ENCODE measurements at places on chromosomes 12 and 14.

GRCh38 chr12:6725350-6725749, 1.5 kb downstream of the COPS7A start:
- DNase-seq, result no peak

DNA sequence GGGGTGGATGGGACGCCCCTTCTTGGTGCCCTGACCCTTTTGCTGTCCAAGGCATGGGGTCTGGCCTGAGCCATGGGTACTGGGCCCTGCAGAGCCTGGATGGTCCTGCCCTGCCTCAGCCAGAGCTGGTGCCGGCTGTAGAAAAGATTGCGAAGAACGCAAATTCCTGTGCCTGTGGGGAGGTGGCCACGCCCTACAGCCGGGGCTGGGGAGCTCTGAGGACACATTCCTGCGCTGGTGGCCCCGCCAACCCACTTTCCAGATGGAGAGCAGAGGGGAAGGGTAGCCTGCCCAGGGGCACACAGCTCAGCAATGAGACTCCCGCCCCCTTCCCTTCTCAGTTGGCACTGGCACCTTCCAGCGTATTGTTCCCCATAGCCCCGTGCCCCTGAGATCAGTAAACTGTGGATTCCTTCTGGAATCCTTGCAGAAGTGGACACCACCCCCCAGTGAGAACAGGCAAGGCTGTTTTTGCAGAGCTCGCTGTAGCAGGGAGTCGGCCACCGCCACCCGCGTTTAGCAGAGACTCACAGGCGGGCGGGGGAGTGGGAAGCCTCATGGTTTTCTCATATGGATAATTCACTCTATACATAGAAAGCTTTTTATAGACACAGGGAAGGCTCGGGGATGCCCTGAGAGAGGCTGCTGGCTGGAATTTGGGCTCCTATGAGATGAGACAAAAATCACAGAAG, 8.6 kb downstream of the INF2 start:
- no peak for DNase-seq

DNA sequence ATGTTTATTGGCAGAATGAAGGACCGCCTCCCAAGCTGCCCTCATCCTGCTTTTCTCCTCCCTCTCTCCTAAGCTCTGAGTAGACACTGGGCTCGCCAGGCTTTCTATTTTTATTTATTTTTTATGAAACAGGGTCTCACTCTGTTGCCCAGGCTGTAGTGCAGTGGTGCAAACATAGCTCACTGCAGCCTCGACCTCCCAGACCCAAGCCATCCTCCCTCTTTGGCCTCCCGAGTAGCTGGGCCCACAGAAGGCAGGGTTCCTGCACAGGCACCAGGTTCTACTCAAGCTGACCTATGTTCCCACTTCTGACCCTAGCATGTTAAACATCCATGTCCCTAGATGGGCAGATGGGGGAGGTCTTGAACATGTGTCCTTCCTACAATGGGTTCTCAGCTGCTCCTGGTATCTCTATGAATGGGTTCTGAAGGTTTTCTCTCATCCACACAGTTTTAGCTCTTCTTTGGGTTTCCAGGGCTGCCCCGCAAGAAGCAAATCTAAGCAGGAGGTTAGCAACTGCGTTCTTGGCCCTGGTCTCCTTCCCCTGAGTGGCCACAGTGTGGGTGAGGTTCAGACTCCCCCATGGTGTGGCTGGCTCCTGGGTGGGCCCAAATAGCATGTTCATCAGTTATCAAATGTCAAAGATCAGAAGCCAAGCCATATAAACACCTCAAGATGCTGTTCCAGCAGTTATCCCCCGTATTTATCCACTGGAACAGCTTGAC, 167.3 kb downstream of the ZFP36L1 start:
- DNase-seq, result no peak

GRCh38 chr14:106879241-106879640, 1352.9 kb downstream of the TMEM121 start:
- no peak for DNase-seq

DNA sequence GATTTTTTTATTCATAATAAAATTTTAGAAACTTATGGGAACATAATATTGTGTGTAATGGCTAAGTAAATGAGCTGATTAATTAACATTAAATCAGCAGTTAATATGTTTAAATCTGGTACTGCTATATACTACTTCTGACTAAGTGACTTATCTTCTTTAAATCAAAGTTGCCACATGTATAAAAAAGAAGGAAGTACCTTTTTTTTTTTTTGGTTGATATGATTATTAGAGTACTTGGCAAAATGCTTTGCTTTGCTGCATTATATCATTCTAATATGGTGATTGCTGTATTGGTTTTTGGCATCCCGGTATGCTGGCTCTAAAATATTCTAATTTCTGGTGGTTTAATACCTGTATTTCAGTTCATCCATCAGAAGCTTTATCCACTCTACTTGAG, 319.1 kb upstream of the RGS6 start:
- DNase-seq, result no peak

DNA sequence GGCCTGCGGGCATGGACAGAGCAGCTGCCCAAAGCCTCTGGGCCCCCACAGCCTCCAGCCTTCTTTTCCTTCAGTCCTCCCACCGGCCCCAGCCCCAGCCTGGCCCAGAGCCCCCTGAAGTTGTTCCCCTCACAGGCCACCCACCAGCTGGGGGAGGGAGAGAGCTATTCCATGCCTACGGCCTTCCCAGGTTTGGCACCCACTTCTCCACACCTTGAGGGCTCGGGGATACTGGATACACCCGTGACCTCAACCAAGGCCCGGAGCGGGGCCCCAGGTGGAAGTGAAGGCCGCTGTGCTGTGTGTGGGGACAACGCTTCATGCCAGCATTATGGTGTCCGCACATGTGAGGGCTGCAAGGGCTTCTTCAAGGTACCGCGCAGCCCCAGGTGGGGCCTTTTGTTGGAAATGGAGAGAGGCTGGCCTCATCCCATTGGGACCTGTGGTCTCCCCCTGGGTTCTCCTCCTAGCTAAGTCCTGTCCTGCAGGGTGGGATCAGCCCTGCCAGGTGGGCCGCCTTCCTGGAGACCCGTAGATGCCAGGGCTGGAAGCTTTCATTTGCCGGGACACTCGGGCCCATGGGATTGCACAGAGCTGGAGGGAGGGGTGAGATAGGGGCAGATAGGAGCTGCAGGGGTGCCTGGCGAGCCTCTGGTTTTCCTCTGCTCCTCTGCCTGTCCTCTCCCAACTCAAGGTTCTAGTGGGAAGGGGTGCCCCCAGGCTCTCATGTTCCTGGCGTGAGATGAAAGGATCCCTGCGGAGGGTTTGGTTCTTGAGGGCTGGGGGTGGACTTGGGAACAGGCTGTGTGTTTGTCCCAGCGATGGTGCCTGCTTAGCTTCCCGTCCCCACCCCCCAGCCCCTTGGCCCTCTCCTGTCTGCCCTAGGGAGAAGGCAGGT, 3.8 kb downstream of the NR4A1 start:
- DNase-seq, result no peak

DNA sequence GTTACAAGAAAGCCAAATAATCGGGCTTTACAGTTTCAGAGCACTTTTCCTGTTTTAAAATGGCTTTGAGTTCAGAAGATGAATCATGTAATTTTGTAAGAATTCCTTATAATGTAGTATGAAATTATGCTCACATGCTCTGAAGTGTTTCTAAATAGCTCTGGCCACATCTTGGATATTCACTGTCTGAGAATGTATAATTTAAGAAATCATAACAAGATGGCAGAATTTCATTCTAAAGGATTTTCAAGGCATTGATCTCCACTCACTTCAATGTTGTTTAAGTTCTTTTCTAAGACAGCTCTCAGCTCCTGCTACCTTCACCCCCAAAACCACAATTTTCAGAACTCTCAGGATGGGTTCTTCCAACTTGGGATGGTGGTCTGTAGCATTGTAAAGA, 180.1 kb downstream of the DACT1 start:
- no peak for DNase-seq

DNA sequence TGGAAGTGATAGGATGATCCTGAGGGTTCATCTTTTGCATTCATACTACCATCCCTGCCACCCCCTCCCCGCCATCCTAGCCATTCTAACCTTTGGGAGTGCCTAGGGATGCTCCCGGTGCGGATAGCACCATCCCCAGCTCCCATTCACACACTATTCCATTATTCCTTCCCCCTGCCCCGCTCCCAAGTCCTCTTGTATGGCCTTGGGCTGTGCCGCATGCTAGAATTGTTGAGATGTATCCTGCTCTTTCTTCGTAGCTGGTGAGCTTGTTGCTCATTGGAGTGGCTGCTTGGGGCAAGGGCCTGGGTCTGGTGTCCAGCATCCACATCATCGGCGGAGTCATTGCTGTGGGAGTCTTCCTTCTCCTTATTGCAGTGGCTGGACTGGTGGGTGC, 644 bp downstream of the TSPAN31 start:
- DNase-seq, result no peak

DNA sequence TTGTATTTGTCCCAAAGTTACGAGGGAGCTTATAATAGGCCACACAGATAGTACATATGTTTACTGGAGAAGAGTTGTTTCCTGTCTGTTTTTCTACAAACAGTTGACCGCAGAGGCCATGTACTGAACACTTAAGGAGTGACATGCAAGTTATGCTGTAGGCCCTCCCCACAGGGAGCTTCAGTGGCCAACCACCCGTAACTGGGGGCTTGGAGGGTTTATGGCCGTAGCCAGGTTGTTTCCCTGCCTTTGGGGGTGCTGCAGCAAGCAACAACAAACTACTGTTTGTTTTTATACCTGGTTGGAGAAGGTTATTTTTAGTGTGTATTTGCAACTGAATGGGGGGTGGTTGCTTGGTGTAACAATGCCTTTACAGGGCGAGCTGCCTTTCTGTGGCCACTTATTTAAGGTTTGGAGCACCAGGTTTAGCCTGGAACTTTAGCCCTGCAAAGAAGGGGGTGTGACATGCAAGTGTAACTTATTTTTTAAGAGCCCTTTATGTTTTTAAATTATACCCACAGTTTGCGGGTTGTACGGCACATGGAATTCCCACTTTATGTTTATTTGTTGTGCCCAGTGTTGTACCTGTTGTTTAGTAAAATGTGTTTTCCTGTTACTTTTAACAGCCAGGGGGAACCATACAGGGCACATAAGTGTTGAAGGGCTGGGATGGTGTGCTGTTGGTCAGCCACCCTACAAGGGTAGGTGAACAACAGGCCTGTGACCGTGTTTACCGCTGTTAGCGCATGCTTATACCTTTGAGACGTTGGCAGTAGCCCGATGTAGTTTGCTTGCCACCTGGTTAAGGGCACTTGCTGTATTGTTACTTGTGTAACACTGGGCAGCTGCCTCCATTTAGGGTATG, 29.9 kb upstream of the G2E3 start:
- no peak for DNase-seq

DNA sequence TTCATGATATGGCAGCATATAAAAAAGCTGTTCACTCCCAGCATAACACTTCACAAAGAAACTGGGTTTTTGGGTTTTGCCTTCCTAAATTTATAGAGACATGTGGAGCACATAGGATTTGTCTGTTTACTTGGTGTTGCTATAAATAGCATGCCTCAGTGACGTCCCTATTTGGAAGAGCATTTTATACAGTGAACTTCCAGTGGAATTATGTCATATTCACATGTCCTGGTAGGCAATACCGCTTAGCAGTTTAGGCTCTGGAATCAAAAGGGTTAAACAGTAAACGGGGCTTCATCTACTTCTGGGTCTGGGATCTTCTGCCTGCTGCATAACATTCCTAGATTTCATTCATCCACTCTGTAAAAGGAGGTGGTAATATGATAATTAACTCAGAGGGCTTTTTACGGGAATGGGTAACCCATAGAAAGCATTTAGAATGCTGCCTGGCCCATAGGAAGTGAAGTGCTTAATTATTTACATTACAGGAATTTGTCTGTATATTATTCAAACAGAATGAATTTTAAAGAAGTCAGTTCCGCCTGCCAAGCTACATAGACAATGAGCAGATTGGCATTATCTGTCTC, 396.1 kb downstream of the TMTC2 start:
- peak; percentile 27 for DNase-seq

DNA sequence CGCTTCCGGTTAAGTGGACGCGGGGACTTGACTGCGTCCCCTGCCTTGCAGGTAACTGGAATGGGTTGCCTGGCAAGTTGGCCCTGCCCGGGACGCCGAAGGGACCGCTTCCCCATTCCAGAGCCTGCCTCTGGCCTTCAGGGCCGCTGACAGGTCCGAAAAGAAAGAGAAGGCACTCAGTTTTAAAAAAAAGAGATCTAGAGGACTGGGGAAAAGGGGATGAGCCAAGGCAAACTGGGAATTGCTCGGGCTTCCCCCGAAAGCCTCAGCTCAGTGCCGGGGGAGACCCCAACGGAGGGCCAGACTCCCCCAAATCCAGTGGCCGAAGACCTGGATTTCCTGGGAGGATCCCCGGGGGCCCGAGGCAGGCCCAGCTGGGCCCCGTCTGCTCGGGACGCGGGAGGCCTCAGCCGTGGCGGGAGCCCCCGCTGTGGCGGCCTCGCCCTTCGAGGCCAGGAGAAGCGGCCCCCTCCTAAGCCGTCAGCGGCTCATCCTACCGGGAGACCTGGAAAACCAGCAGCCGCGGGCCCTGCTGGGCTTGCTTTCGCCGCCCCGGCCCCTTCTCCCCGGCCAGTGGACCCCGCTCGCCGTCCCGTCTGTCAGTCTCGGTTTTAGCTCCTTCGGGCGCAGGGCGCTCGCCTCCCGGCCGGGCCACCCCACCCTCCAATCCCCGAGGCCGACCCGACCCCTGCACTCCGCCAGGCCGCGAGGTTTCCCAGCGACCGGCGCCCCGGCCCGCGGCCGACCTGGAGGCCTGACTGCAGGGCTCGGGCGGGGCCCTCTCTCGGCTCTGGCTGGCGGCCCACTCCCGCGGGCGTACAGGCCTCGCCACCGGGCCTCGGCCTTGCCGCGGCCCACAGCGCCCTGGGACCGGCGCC, 12.5 kb downstream of the OTX2 start:
- DNase-seq, result no peak

DNA sequence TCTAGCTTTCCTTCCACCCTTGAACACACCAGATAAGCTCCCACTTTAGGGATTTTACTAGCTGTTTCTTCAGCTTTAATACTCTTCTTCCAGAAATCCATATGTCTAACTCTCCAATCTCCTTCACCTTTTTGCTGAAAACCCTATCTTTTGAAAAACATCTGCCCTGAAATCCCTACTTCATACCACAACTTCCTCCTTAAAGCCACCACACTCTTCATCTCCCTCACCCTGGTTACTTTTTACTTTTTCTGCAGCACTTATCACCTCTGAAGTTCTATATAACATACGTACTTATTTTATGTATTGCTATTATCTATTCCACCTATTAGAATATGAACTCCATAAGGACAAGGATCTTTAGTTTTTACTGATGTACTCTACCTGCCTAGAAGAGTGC, 28.6 kb upstream of the PTPRQ start:
- DNase-seq, result no peak

- no peak for DNase-seq
Measured at GRCh38 chr12:113418213-113418879, 3.8 kb upstream of the SDSL start.

DNA sequence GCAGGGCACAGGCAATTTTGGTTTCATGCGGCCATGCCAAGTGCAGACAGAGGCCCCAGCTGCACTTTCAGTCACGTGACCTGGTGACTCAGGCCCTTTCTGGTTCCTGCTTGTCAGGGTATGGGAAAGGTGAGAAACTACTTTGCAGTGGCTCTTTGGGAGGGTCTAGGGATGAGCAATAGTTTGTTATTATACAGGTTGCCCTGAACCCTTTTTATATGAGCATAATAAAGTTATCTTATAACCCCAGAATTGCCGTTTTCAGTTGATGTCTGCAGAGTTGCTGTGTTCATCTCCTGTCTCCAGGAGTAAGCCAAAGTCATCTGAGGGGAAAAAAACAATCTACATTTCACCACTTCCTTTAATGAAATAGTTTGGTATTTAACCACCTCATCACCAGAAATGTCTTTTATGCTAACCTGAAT, 30.9 kb upstream of the EMP1 start:
- DNase-seq, result no peak
